Stimulated activated CD4-positive, alpha-beta T cell treated with anti-CD3 and anti-CD28 coated beads, Interleukin-4, amount 100 ng/mL, for 24 hours (primary cell): ENCODE measurements at places on chromosomes 13 and 19.

- no peak for DNase-seq
Observed at GRCh38 chr13:101390461-101390860, 25.8 kb downstream of the NALCN start.

GRCh38 chr13:39283072-39283471 is 244.8 kb downstream of the NHLRC3 start:
- DNase-seq, result no peak

DNA sequence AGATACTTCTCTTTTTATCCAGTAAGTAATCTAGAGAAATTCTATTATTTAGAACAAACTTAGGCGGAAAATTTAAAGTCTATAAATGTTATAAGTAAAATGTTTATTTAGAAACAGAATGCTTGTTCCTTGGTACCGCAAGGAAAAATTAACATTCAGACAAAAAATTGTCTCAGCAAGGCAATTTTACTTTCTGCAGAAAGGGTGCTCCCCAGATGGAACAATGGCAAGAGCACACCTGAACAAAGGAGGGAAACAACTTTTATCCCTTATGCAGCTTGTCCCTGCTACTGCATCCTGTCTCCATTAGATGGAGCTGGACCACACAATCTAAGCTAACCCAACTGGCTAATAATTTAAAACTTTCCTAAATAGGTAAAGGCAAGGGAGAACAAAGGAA is 6.5 kb upstream of the ZNF708 start:
- no peak for DNase-seq

GRCh38 chr19:11279505-11280236 is 16.3 kb upstream of the TSPAN16 start:
- DNase-seq, result peak; percentile 27

DNA sequence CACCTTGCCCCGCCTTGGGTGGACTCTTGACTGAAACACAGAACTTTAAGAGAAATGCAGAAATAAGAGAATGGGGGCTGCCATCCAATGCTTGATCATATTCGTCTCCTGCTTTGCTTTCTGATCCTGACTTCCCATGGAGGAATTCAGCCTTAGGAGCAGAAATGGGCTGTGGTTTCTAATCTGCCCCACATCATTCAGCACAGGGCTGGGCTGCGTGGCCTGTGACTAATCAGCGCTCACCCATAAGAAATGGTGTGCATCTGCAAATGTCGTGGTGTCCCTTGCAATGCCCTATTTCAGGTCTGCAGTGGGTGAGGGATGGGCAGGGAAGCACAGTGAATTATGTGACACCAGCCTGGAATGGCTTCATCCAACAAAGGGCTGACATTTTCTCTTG is 60.7 kb upstream of the URI1 start:
- no peak for DNase-seq

GRCh38 chr13:113433391-113433916 is 19.8 kb downstream of the ADPRHL1 start:
- DNase-seq, result no peak

DNA sequence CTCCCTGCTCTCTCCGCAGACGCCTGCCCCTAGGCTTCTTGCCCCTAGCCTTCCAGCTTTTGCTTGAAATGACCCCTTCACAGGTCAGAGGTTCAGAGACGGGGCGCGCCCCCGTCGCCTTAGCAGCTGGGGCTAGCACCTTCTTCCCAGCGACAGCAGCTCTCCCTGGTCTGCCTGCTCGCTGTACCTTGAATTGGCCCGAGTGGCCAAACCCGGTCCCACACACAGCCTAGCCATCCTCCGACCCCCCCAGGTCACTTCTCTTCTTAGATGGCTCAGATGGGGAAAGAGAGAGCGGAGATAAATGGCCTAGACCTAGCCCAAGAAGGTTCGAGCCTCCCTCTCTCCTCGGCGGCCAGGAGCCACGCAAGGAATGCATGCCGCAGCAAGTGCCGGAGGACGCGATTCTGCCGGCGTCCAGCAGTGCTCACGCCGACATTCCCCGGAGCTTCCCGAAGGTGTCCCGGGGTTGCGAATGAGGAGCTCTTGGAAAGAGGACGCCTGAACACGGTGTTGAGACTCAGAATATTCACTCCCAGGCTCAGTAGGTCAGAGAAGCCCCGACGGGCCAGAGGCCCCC is 1.3 kb downstream of the CDX2 start:
- no peak for DNase-seq

GRCh38 chr13:78868991-78869390 is 210.0 kb upstream of the OBI1 start:
- DNase-seq, result no peak

GRCh38 chr19:478976-479375 is 17.3 kb upstream of the MADCAM1 start:
- DNase-seq, result no peak

GRCh38 chr13:26716984-26717383 is 43.6 kb downstream of the GPR12 start:
- no peak for DNase-seq

GRCh38 chr19:51594774-51595109 is 23.7 kb downstream of the ZNF175 start:
- no peak for DNase-seq

GRCh38 chr13:99269627-99270241 is 11.6 kb upstream of the GPR18 start:
- DNase-seq, result peak; percentile 35

GRCh38 chr19:34731019-34731829 is 2.8 kb upstream of the ZNF181 start:
- DNase-seq, result no peak

GRCh38 chr13:98519976-98520375 is 56.9 kb downstream of the STK24 start:
- no peak for DNase-seq

DNA sequence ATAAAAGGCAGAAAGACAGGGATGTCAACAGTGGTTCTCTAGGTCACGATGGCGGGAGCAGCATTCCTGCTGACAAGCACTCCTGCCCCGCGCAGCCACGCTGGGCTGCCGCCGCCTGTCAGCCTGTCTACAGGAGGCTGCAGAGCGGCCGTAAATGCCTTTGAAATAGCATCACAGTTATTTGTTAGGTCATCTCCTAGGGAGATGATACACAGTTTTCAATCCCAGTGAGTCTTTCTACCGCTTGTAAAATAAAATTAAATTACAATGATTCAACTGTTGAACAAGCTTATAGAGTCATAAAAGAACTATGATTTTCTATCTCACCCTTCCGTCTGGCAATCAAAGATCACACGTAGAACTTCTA is 7.3 kb upstream of the SLC7A9 start:
- no peak for DNase-seq

GRCh38 chr13:66623129-66623820 is 606.9 kb downstream of the PCDH9 start:
- DNase-seq, result no peak

GRCh38 chr19:1285737-1286360 is at the start of gene EFNA2:
Gene EFNA2 (plus strand): TSS chr19:1285873. CDS start chr19:1286169, 296 bp downstream.
- no peak for DNase-seq

DNA sequence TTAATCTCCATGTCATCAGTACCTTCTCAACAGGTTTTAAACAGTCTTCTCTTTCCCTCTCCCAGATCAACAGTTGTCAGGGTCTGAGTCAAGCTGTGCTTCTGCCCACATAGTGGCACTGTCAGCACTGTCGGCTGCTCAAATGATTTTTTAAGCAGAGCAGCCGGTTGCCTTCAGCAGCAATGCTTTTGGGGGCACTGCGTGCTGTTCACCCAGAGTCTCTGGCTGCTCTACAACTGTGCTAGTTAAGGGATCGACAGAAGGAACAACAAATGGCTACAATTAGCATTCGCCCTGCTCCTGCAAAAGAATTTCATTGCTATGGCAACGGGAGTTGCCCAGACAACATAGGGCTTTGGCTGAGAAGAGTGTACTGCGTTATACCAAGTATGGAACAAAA is 412.9 kb downstream of the DIAPH3 start:
- DNase-seq, result no peak

GRCh38 chr19:42657556-42657955 is 62.8 kb upstream of the CEACAM8 start:
- DNase-seq, result no peak

- no peak for DNase-seq
Observed at GRCh38 chr19:47096721-47097120, 16.9 kb downstream of the ZC3H4 start.

- no peak for DNase-seq
Observed at GRCh38 chr19:48090281-48090802, 20.3 kb downstream of the PLA2G4C start.

GRCh38 chr19:29550896-29551295 is 25.1 kb downstream of the VSTM2B start:
- no peak for DNase-seq

- DNase-seq, result no peak
Observed at GRCh38 chr13:69935043-69935442, 172.6 kb upstream of the ATXN8OS start.

DNA sequence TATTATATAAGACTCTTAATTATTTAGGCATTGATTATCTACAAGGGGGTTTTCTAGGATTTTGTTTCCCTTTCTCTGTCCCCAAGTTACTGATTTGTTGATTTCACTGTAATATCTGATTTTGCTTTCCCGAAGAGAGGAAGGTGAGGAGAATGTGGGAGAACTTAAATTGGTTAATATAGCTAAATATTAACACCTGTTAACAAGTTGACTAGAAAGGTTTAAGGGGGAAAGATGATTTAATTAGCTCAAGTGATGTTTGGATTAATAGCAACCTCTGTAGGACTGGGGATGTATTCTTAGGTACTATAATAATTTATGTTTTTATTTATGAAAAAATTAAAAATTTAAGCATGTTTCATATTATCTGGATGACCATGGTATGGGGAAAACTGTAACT is 35.1 kb downstream of the SPATA13 start:
- DNase-seq, result no peak

GRCh38 chr19:45800070-45800553 is 7.5 kb upstream of the DMWD start:
- no peak for DNase-seq

- peak; percentile 85 for DNase-seq
Observed at GRCh38 chr19:44689290-44690130, 9.4 kb upstream of the CEACAM16 start.

DNA sequence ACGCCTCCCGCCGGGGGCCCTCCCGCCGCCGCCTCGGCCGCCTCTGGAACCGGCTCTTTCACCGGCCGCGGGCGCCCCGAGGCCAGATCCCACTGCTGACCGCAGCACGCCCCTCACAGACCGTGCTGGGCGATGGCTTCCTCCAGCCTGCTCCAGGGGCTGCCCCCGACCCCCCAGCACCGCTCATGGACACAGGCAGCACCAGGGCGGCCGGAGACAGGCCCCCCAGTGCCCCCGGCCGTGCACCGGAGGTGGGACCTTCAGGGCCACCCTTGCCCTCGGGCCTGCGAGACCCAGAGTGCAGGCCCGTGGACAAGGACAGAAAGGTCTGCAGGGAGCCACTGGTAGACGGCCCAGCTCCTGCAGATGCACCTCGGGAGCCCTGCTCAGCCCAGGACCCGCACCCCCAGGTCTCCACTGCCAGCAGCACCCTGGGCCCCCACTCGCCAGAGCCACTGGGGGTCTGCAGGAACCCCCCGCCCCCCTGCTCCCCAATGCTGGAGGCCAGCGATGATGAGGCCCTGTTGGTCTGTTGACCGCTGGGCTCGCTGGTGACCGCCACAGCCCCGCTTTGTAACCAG is 13.0 kb downstream of the LRP3 start:
- no peak for DNase-seq

- no peak for DNase-seq
Observed at GRCh38 chr13:46101484-46102254, 3.2 kb downstream of the CPB2 start.
